Endothelial cell of umbilical vein (primary cell): ENCODE measurements at places on chromosomes 12 and 14.

DNA sequence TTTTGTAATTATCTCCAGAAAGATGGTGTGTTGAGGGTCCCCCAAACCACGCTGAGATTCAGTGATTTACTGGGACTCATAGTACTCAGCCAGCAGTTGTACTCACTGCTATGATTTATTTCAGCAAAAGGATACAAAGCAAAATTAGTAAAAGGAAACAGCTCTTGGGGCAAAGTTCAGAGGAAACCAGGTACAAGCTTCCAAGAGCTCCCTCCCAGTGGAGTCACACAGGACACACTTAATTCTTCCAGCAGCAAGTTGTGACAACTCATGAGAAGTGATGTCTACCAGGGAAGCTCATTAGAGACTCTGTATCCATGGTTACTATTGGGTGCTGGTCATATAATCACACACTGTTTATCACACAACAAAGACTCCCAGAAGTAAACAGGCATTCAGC is 38.7 kb downstream of the TTC8 start:
- H3K4me3 ChIP-seq, result no peak overlapping the region
- no peaks in the 10 kb centered on the region for H3K36me3 ChIP-seq
- H3K4me1 ChIP-seq, result no peaks in the 10 kb centered on the region
- no peak for DNase-seq
- H3K27ac ChIP-seq, result no peak overlapping the region

GRCh38 chr14:82387699-82388098 is 854.0 kb upstream of the SEL1L start:
- no peaks in the 10 kb centered on the region for H3K36me3 ChIP-seq
- H3K27me3 ChIP-seq, result no peaks in the 10 kb centered on the region
- no peaks in the 10 kb centered on the region for H3K4me1 ChIP-seq
- no peak overlapping the region for H3K4me3 ChIP-seq

DNA sequence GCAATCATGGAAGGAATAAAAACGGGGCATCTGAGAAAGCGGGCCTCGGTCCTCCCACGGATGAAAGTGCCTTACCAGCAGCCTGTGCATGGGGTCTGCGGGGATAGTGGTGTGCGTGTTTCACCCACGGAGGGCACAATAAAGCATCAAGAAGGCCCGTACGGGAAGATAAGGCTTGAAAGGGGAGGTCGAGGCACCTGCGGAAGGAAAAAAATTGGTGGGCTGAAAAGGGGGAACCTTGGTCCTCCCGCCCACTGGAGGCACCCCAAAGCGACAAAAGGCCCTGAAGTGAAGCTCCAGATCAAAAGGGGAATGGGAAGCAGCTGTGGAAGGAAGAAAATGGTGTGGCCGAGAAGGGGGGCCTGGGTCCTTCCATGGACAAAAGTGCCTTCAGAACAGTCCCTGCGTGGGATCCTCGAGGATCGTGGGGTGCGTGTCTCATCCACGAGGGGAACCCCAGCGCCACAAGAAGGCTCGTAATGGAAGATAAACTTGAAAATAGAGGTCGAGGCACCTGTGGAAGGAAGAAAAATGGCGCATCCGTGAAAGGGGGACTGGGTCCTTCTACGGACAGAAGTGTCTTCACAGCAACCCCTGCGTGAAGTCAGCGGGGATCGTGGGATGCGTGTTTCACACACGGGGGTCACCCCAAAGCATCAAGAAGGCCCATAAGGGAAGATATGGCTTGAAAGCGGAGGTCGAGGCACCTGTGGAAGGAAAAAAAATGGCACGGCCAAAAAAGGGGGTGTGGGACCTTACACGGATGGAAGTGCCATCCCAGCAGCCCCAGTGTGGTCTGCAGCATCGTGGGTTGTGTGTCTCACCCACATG is 276.9 kb downstream of the ALG10 start:
- H3K4me3 ChIP-seq, result no peak overlapping the region
- H3K27me3 ChIP-seq, result no peaks in the 10 kb centered on the region
- no peaks in the 10 kb centered on the region for H3K36me3 ChIP-seq
- DNase-seq, result no peak
- no peak overlapping the region for H3K27ac ChIP-seq

GRCh38 chr14:68911594-68912227 is 67.4 kb downstream of the ACTN1 start:
- DNase-seq, result peak; percentile 76
- no peak overlapping the region for H3K27ac ChIP-seq
- H3K27me3 ChIP-seq, result no peaks in the 10 kb centered on the region
- peaks cover 34% of the 10 kb centered on the region for H3K36me3 ChIP-seq
- H3K4me1 ChIP-seq, result no peaks in the 10 kb centered on the region

DNA sequence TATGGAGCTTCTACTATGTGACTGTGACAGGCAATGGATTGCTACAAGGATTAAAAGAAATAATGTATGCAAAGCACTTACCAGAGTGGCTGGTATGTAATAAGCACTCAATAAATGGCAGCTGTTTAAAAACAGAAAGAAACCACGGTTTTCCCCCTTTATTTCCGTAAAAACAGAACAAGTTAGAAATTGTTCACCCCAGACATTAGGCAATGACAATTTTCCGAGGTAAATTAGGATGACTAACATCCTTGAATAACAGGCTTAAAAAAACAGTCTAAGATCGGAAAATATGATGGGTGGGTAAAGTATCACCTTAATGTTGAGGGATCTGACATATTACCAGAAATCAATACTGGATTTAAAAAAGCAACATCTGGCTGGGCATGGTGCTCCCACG is 20.9 kb upstream of the CNIH1 start:
- peaks cover 25% of the 10 kb centered on the region for H3K27me3 ChIP-seq
- H3K27ac ChIP-seq, result no peak overlapping the region
- DNase-seq, result peak; percentile 34
- H3K4me3 ChIP-seq, result no peak overlapping the region

DNA sequence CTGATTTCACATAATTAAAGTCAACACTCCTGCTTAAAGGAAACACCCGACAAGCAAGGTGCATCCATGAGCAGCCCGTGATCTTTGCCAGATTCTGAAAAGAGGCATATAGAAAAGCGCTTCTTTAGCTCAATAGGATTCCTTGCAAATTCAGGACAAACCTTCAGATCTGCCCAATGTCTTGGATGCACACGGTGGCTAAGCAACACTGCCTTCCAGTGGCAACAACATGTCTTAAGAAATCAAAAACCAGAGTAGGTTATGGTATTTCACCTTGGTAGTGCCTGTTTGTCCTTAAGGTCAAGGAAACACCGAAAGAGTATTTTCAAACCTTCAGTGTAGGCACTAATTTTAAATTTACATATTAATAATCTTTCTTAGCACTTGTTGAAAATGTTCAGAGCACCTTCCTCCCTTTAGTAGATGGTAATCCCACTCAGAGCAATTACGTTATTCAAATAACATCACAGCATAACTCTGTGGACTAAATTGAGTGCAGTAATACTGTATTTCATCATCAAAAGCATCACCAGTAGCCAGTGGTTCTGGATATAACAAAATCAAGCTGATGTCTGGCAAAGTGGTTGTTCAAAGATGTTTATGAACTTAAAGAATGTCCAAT is 58.0 kb upstream of the CDKN3 start:
- DNase-seq, result peak; percentile 78
- H3K4me1 ChIP-seq, result peaks cover 10% of the 10 kb centered on the region
- no peak overlapping the region for H3K4me3 ChIP-seq
- H3K27ac ChIP-seq, result no peak overlapping the region
- H3K36me3 ChIP-seq, result no peaks in the 10 kb centered on the region
- no peaks in the 10 kb centered on the region for H3K27me3 ChIP-seq

- no peaks in the 10 kb centered on the region for H3K27me3 ChIP-seq
- no peak overlapping the region for H3K4me3 ChIP-seq
- no peaks in the 10 kb centered on the region for H3K4me1 ChIP-seq
- no peak overlapping the region for H3K27ac ChIP-seq
These were observed 8.1 kb downstream of the C14orf180 start for GRCh38 chr14:104587641-104588040.

DNA sequence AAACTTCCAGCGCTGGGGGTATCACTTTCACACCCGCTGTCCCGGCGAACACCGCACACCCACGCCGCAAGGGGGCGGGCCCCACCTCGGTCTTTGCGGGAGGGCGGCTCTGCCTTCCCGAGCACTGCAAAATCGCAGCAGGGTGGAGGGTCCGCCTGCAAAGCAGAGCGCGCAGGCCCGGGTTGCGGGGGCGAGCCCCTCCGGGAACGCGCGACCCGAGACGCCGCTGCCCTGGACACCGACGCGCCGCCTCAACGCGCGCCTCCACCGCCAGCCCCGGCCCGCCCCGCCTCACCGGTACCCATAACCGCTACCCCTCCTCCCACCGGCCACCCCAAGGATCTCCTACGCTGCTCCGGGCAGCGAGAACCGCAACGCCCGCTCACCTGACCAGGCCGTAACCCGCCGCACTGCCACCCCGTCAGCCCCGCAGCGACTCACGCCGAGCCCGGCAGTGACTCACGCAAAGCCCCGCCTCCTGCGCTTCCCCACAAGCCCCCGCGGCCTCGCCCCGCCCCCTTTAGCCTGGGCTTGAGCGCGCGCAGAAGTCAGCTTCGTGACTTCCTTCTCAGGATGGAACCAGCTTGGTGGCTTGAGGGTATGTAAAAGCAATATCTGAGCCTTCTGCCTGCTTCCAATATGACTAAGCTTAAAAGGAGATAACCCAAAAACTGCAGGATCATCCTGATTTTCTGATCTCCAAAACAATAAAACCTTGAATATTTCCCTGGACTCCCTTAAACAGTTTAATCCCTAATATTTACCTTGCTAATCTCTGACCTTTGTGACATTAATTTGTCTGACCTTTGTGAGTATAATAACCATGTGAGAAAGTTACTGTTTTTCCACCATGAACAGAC is at the start of gene RPAP3:
RPAP3 (minus strand) TSS at position 465 of the 860 bp plus-strand sequence. CDS start 3,190 bp downstream, outside the sequence.
- no peaks in the 10 kb centered on the region for H3K27me3 ChIP-seq
- peak; percentile 93 for DNase-seq
- no peaks in the 10 kb centered on the region for H3K36me3 ChIP-seq
- peaks cover 14% of the 10 kb centered on the region for H3K4me1 ChIP-seq
- peak within 1 kb of the TSS; percentile 61 for H3K27ac ChIP-seq
- peak within 1 kb of the TSS; percentile 90 for H3K4me3 ChIP-seq

DNA sequence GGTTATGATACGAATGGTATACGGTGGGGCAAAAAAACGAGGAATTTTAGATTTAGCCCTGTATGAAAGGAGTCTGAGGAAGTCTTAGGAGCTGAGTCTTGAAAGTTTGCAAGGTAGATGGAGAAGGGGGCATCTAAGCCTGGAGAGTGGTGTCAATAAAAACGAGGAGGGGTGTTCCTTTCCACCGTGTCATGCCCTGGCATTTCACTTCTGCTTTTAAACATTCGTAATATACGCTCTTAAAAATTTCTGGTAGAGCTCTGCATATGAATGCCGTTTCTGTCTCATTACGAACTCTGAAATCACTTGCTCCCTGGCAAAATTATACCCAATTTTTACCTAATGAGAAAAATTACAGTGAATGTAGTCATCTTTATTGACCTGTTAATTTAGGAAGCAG is 170.2 kb downstream of the ERC1 start:
- H3K27me3 ChIP-seq, result no peaks in the 10 kb centered on the region
- DNase-seq, result no peak
- H3K4me3 ChIP-seq, result no peak overlapping the region
- H3K36me3 ChIP-seq, result no peaks in the 10 kb centered on the region
